Activated T-cell treated with anti-CD3 and anti-CD28 coated beads for 24 hours (primary cell): ENCODE measurements at places on chromosomes 3 and 15.

DNA sequence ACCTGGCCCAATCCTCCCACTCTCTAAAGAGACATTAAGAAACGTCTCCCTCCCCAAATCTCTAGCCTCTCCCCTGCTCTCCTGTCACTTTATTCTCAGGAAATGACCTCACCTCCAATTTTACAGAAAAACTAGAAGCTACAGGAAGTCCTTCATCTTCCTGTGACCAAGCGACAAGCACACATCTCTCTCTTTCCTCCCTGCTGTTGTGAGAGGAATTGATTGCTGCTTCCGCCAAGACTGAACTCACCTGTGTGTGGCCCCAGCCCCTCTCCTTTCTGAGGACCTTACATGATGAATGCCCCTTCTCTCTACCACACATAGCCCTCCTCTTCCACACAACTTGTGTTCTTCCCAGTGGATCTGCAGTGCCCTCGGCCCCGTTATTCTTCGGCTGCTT lies 18.2 kb downstream of the DNAJB8 start:
- DNase-seq: no peak

DNA sequence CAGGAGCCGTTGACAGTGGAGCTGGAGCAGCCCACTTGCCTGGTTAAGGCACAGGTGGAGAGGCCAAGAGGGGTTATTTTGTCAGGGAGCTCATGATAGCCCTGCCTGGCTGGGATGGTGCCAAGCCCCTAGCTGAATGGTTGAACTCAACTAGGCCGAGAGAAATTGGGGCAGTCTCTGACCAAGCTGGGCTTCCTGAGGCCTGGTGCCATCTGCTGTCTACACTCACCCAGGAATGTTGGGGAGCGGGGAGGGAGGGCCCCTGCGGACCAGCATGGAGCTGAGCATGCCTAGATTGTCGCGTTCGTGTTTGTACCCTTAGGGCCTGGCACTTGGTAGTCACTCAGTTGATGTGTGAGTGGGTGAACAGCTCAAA lies 1.2 kb downstream of the BRPF1 start:
- DNase-seq: no peak

GRCh38 chr15:74648051-74648842 lies 32.6 kb downstream of the CLK3 start:
- no peak for DNase-seq

GRCh38 chr3:70849911-70850699 lies 537.7 kb upstream of the MDFIC2 start:
- no peak for DNase-seq

DNA sequence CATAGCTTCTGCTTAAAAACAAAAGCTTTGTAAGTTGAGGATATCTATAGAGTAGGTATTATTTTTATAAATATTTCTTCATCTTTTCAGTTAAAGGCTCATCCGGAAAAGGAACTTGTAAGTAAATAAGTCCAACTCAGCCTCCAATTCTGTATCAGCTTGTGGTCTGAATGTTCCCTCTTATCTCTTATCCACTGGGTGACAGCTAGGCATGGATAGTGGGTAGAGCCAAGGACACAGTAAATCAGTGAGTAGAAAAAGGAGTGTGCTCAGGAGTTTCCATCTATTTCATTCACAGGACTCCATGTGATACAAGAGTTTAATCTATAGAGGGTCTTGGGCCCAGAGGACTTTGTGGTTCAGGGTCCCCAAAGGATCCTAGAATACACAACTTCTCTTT lies 50.9 kb downstream of the FRMD5 start:
- no peak for DNase-seq

DNA sequence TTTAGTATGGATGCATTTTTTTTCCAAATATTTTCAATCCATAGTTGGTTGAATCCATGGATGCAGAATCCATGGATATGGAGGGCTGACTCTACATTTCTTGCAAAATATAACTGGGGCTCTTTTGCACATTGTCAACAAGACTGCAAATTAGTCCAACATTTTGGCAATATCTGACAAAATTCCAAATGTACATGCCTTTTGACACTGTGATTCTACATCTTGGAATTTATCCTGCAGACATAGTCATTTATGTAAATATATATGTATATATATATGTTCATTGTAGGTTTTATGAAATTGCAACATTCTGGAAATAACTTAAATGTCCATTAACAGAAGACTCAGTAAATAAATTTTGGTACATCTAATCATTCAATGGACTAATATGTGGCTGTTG lies 203.0 kb downstream of the THRB start:
- no peak for DNase-seq

GRCh38 chr3:81861593-81861992 lies 100.1 kb upstream of the GBE1 start:
- no peak for DNase-seq

GRCh38 chr3:147414390-147415138 lies 5.4 kb downstream of the ZIC1 start:
- no peak for DNase-seq

DNA sequence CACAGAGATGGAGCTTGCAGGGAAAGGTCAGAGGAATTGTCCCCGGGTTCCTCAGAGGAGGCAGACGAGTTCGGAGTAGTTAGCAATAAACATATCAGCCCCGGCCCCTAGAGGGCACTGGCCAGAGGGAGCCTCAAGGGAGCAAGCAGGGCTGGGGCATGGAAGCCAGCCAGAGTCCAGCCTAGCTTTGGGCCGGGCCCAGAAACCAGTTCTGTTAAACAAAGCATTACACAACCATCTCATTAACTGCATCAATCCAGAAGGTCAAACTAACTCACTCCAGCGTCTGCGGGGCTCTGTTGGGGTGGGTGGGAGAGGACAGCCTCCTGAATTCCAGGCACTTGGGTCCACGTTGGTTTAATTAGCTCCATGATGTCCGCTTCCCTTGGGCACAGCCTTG lies 41.0 kb upstream of the IREB2 start:
- DNase-seq: no peak

DNA sequence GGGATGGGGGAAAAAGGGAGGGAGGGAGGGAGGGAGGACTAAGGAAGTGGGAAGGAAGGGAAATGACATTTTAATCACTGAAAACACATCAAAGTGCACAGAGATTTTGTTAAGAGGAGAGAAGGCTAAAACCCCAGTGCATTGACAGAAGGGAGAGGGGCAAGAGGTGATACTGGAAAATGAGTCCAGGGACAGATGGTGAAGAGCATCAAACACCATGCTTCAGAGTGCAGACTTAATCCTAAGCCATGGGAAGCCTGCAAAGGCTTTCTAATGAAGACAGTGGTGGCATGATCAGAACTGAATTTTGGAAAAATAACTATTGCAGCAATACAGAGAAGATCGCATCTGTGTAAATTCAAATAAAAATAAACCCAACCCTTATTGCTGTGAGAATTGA lies 41.8 kb downstream of the HGD start:
- DNase-seq: no peak

DNA sequence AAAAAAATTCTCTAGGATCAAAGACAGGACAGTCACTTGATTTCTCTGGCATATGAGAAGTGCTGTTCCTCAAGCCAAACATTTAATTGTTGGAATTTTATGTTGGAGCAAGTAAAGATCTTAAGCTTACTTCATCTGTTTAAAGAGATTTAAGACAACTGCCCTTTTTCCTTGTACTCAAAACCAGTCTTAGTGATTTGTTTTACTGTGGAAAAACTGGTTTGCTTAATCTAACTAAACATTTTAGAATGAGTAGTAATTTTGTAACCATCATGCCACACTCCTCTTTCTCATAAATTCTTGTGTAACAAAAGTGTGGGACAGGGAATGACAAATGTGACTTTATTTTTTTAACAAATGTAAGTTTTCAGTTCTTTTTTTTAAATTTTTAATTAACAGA lies 18.4 kb downstream of the PRKCI start:
- no peak for DNase-seq

- DNase-seq: no peak
Measured at GRCh38 chr3:144502402-144502801, 530.8 kb downstream of the DIPK2A start.

DNA sequence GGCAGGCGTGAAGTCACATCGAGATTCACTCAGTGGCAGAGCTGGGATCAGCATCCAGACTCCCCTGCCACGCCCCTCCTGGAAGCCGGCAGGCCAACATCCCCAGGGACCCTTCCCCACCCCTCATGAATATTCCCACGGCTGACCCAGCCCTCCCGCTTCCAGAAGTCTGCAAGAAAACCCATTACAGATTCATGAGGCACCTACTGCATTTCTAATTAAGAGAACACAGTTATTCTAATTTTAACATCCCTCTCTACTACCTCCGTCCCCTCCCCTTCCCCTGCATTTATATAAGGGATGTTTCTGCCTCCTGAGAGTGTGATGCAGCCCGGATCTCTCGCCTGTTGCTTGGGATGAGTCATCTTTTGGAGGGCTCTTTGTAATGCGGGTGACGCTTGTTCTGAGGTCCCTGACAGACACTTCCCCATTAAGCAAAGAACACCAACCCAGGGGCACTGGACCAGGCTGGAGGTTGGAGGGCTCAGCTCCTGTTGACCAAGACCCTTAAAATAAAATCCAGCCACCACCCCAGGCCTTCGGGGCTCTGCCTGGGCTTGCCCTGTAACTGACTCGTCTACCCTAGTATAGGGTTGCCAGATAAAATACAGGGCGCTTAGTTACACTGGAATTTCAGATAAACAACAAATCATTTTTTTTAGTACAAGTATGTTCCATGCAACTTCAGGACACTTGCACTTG lies 118.7 kb downstream of the NUP210 start:
- no peak for DNase-seq

- DNase-seq: no peak
Measured at GRCh38 chr3:193520738-193521137, 34.0 kb downstream of the ATP13A4 start.

DNA sequence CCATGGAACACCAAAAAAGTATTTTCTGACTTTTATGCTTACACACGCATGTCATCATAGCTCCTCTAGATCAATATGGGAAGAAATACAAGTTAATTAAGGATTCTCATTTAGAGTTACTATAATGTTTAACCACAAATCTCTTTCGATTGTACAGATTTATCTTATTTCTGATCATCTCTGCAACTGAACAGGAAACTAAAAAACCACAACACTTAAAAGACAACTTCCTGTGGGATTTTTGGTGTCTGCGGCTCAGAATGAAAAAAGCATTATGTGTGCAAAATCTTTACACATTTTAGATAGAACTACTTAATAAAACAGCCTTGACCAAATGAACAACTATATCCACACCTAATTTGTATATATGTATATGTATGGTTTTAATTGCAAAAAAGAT lies 3.0 kb upstream of the TJP1 start:
- no peak for DNase-seq

DNA sequence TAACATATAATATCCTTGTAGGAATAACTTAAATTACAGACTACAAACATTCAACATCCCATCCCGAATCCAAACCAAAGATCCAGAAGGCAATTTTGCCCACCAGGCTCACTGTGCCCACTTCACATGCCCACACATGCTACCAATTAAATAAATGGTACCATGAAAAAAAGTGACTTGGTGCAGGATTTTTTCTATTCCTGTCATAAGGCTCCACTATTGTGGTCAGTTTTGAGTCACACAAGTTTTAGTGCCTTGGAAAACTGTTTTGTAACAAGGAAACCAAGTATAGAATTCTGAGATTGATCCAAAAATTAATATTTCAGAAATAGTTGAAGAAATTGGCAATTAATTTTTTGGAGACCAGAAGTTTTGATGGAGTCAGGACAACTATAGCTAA lies 470.1 kb upstream of the THBS1 start:
- no peak for DNase-seq

DNA sequence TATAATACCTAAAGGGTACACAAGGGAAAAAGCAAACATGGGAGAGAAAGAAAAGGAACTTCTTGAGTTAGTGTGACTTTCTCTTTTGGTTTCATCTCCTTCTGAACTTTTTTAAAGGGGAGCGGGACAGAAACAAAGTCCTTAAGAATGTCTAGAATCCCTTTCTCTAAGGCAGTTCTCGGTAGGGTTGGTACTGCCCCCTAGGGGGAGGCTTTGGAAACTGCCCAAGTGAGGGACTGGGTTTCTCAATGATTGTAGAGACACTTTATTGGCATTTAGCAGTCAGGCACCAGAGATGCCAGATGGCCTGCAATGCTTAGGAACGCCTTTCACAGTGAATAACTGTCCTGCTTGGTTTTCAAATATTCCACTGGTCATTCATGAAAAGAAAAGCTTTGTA lies 172.7 kb downstream of the WDR72 start:
- no peak for DNase-seq

- no peak for DNase-seq
Measured at GRCh38 chr15:50095938-50096821, 22.9 kb downstream of the ATP8B4 start.

- no peak for DNase-seq
Measured at GRCh38 chr3:191509078-191509477, 48.1 kb downstream of the PYDC2 start.

DNA sequence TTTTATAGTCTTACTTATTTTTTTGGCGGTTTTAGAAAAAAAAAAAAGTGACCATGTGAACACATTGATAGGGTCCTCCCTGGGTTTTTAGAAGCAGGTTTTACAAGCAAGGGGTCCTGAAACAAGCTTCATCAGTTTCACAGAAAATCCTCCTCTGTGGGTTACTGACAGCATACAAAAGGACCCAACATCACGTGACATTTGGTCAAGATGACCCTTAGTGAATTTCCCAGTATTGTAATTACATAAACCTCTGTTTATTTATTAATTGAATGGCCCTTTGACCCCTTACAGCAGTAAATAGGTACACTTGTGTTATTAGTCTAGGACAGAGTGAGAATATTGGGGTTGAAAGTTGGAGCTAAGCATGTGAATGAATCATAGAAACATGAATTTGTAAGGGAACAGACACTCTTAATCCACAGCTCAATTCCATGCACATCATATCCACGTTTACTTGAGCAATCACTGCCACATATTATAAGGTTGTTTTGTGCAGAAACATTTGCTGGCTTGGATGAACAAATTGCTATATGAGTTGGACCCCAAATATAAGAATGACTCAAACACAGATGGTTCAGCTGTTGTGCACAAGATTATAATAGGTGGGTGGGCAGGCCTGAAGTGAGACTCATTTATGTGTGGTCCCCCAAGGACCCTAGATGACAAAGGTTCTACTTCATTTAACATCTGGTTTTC lies 137.5 kb downstream of the ZNF385D start:
- DNase-seq: no peak

DNA sequence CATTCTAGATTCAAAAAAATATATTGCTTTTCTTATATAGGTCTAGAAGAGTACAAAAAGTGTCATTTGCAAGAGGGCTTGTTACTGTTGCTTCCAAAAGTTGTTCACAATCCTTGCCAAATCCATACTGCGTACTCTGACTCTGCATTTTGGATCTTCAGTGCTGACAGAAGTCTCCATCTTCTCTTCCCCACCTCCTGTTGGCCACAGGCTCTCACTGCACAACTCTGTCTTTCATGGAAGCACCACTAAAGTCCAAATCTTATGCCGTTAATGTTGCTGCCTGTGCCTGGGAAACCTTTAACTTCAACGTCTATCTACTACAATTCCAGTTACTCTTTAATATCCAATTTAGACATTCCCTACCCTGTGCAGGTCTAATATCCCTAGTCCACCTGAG lies 419.9 kb downstream of the NR2F2 start:
- no peak for DNase-seq

DNA sequence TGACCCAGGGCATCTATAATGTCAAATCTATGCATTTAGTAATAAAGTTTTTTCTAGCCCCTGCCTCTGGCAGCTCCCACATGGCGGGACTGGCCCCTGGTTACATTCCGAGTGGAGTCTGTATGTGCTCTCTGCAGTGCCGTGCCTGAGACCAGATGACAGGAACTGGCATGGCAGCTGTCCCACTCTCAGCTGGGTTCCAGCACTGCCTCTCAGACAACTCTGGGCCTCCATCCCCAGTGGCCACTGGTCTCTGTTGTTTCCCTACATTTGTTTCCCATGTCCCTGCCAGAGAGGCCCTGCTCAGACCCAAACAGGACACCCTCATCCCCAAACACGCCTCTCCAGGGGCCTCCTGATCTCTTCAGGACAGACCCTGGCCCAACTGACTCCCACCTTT lies 109.3 kb downstream of the OCA2 start:
- no peak for DNase-seq
